ENCODE measurements at places on chromosomes 2 and 18.

- peak; percentile 74 for DNase-seq
Measured at GRCh38 chr2:96325884-96326255, 753 bp downstream of the ITPRIPL1 start.

DNA sequence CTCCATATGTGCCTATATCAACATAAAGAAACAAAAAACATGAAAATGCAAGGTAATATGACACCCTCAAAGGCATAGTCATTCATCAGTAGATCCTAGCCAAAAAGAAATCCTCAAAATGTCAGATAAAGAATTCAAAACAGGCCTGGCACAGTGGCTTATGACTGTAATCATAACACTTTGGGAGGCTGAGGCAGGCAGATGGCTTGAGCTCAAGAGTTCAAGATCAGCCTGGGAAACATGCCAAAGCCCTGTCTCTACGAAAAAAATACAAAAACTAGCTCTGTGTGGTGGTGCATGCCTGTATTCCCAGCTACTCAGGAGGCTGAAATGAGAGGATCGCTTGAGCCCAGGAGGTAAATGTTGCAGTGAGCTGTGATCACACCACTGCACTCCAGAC, 284.6 kb upstream of the KLHL29 start:
- DNase-seq = no peak

DNA sequence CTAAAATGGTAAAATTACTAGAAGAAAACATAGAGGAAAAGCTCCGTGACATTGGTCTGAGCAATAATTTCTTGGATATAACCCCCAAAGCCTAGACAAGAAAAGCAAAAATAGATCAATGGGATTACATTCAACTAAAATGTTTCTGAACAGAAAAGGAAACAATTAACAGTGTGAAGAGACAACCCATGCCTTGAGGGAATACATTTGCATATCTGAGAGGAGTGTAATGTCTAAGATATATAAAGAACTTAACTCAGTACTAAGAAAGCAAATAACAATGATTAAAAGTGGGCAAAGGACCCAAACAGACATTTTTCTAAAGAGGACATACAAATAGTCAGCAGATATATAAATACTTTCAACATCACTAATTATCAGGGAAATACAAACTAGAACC, 206.2 kb downstream of the VAPA start:
- no peak for DNase-seq

DNA sequence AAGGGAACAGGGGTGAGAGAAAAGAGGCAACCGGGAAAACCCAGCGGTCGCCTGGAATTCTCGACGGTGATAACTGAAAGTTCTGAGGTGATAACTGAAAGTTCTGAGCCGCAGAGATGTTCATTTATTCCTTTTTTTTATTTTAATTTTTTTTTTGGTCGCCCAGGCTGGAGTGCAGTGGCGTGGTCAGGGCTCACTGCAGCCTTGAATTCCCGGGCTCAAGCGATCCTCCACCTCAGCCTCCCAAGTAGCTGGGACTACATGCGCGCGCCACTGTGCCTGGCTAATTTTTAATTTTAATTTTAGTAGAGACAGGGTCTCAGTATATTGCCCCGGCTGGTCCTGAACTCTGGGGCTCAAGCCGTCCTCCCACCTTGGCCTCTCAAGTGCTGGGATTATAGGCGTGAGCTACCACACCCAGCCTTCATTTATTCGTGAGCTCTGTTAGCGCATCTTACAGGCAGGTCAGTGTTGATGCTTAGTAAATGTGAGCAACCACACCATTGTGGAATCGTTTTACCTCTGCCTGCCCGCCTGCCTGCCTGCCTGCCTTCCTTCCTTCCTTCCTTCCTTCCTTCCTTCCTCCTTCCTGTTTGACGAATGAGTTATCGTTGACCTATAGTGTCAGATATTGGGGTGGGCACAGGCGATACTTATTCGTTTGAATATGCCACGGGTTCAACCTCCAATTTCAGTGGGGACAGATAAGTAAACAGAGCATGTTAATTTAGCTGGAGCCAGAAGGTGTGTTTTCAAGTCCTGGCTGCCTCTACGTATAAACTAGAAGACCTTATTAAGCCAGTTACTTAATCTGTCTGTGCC, 557 bp upstream of the E2F6 start:
- no peak for DNase-seq

- DNase-seq = no peak
Measured at GRCh38 chr2:217954469-217954868, 48.3 kb downstream of the TNS1 start.

DNA sequence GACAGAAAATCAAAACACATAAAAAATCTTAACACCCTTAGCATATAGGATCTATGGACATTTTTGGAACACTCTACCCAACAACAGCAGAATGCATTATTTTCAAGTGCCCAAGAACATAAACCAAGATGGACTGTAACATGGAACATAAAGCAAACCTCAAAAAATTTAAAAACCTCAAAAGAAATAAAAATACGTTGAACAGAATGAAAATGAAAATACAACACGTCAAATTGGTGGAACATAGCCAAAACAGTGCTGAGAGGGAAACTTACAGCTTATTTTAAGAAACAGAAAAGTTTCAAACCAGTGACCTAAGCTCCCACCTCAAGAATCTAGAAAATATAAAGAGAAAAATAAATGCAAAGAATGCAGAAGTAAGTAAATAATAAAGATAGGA, 58.3 kb upstream of the BCL2L11 start:
- DNase-seq = no peak

DNA sequence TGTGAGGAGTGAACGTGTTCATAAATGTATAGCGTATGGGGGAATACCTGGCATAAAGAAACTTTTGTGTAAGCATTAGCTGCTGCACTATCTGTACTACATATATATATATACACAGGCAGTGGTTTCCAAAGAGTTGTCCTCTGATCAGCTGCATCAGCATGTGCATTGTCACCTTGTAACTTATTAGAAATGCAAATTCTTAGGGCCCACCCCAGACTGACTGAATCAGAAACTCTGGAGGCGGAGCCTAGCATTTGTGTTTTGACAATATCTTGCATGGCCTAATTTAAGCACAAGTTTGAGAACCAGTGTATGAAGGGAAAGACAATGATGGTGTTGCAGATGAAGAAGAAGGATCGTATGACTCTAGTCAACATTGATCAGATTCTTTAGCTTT, 299.5 kb downstream of the CCDC102B start:
- no peak for DNase-seq

- no peak for DNase-seq
Measured at GRCh38 chr2:196445991-196446390, 193.5 kb upstream of the CCDC150 start.

- no peak for DNase-seq
Measured at GRCh38 chr2:23627236-23628009, 242.4 kb downstream of the KLHL29 start.

GRCh38 chr2:72150861-72151356, 3.2 kb upstream of the CYP26B1 start:
- DNase-seq = no peak

- DNase-seq = no peak
Measured at GRCh38 chr2:24883946-24884345, 36.1 kb downstream of the ADCY3 start.

DNA sequence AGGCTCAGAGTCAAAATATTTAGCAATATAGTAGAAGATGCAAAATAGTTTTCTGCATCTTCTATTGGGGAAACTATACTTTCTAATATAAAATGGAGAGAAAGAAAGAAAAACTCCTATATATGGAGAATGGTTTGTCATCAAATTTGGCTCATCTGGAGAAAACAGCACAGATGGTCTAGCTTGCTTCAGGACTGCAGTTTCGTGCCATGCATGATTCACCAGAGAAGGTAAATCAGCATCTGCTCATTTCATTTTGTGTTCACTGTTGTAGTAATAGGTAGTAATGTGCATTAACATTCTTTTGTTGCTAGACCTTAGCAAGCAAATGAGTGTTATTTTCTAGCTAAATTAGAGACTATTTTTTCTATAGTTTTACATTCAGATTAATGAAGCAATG, 179.0 kb downstream of the ASXL3 start:
- DNase-seq = no peak

DNA sequence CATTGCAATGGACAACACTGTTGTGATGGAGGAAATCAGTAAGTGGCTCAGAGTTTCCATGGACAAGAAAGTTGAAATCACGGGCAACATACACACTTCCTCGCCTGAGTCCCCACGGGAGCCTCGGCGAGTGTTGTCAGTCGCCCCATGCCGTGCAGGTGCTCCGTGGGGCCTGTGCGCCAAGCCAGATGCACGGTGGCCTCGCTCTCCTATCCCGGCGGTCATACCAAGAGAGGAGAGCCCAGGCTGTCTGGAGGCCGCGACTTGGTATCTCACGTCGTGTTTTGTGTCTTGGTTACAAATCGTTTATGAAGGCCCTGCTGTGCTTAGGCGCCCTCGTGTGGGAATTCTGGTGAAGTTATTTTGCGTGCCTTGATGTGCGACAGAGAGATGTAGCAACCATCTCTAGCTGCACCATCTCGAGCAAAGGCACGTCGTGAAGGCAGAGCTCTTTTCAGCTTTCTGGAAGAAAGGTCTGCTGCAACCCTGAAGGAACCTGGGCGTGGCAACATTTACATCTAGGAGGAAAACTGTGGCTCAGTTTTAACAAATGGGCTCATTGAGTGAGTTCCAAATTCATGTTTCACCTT, 21.8 kb downstream of the ATG4B start:
- peak; percentile 63 for DNase-seq

DNA sequence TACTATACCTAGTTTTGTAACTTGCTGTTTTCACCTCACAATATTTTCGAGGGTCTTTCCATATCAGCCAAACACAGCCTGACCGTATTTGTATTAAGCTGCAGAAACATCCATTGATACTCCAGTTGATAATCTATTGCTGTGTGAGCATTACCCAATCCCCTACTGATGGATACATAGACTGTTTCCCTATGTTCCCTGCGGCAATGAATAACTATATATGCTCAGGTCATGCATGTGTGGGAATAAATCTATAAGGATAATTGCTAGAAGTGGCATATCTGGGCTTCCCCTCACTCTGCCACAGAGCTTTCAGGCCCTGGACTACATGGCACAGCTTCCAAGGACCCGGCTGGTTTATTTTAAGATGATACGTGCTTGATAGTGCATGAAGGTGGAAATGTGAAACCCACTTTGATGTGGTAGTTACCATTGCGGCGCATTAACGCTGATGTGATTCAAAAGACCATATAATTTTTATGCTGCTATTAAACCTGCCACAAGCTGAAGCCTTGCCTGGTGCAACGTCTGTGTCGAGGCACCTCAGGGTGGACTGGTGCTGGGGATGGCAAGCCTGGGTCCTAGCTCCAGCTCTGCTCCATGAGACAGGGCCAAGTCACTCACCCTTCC, 130.8 kb upstream of the MSH6 start:
- no peak for DNase-seq

- no peak for DNase-seq
Measured at GRCh38 chr2:168892327-168892726, 2.1 kb upstream of the SPC25 start.

GRCh38 chr18:24262087-24262486, 123.2 kb downstream of the CABYR start:
- no peak for DNase-seq

GRCh38 chr18:57845605-57846074, 42.5 kb upstream of the ATP8B1 start:
- DNase-seq = no peak

GRCh38 chr2:164887434-164888144, 46.0 kb upstream of the COBLL1 start:
- no peak for DNase-seq

DNA sequence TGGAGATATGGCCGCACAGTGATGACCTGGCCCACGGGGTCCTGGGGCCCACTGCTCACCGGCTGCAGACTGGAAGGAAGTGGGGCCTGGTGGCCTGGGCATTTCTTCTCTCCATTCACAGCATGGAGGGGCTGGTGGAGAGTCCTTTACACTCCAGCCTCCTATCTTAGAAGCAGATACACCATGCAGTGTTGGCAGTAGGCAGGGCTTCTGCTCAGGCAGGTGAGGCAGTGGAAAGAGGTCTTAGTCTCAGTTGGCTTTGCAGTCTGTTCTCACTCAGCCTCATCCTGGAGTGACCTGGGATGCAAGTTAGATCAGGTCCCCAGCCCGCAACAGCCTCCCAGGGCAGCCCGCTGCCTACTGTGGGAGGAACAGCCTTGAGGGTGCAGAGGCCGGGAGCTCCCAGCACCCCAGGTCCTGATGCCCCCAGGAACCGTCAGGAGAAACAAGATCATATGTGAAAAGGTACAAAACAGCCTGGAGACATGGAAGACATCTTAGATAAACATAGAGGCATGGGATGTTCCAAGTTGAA, 45.8 kb upstream of the OTOS start:
- no peak for DNase-seq

GRCh38 chr2:197760293-197760657, 24.8 kb downstream of the BOLL start:
- DNase-seq = no peak

- no peak for DNase-seq
Measured at GRCh38 chr2:38462121-38462661, 85.1 kb upstream of the ATL2 start.

- no peak for DNase-seq
Measured at GRCh38 chr2:25602333-25602723, 71.0 kb downstream of the DTNB start.

DNA sequence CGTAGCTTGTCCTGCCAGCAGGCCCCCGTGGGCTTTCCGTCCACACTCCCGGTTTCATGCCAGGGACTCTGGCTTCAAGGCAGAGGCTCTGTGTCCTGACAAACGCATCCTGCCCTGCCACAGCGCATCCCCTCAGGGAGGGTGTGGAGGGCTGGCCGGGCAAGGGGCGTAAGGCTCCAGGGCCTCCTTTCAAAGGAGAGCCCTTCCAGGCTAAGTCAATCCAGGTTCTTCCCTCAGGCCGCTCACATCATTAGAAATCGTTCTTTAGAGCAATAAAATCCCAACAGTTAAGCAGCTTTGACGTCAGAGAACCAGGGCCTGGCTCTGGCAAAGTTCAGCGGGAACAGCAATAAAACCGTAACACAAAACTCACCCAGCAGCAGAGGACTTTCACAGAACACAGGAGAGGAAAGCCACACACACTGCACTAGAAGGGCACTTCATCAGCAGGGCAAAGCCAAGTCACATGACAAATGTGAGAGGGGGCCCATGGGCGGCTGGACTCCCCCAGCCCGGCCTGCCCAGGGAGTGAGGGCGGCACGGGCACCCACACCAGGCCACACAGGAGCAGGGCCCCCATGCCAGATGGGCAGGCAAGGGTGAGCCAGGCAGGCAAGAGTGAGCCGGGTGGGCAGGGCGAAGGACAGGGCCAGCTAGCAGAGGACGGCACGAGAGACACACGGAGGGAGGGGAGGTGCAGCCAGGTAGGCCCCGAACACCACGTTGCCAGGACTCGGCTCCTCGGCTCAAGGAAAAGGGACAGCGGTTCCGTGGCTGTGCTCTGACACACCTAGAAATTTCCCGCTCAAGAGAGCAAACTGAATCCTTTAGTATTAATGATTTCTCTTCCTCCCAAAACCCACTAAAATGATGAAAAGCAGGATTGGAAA, 52.0 kb downstream of the HDAC4 start:
- DNase-seq = no peak

DNA sequence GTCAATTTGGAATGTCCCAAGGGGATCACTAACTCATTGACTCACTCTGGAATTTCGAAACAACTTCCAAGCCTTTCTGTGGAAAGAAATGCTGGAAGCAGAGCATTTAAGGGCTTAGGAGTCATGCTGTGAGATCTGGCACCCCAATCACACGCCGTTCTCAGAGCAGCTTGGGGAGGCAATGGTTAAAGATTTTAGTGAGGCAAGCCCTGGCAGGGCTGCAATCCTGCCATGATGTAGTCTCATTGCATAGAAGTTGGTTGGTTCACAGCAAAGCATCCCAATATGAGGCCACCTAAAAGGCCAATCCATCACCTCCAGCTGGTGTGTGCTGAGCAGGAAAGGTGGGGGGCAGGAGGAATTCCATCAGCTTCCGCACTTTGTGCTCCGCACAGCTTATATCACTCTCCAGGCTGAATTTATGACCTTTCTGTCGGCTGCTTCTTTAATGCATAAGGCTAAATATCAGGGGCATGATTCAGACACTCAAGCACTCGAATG, 1043.9 kb upstream of the POU3F3 start:
- no peak for DNase-seq
